ENCODE measurements at places on chromosomes 2 and 18.

DNA sequence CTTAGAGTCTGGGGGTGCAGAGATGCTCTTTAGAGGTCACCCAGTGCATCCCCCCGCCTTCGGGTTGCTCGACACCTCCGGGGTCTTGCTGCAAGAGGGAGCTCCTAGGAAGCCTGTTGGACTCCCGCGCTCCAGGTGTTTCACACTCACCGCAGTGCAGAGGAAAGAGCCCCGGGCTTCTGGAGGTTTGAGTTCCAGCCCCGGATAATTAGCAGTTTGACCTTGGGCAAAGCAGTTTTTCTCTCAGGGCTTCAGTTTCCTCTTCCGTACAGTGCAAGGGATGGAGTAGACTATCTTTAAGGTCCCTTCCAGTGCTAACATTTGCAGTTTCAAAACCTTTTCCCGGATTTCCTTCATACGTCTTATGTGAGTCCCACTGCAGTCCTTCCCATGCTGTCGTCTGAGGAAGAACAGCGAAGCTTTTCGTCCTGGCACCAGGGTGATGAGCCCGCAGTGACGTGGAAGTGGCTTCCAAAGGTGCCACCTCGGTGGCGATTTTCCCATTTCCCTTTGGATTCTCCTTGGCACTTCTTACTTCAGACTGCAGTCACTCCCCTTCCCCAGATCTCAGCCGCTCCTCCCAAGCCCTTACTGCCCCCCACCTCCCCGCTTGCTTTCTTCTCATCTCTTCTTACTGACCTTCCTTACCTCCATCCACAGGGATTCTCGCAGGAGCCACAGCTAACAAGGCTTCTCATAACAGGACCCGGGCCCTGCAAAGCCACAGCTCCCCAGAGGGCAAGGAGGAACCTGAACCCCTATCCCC, 585 bp downstream of the PNKD start:
- no peak for DNase-seq

DNA sequence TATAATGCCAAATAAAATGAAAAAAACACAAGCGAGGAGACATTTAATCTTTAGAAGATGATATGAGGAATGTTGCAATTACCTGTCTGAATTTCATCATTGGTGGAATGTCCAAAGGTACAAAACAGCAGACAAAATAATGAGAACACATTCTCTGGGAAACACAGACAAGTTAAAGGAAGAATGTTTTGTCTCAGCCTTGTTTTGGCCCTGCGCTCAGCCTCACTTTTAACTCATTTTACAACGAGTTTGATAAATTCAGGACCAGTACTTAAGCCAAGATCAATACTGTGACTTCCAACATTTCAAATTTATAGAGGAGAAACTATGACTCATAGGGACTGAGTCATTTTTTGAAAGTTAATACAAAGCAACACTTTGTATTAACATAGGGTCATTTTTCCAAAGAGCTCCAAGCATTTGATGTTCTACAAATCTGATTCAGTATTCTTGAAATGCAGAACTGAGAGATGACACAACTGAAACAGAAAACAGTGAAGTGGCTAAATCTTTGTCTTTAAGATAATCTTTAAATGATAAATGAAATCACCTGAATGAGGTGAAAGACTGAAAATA, 833.2 kb upstream of the CHAC2 start:
- no peak for DNase-seq

DNA sequence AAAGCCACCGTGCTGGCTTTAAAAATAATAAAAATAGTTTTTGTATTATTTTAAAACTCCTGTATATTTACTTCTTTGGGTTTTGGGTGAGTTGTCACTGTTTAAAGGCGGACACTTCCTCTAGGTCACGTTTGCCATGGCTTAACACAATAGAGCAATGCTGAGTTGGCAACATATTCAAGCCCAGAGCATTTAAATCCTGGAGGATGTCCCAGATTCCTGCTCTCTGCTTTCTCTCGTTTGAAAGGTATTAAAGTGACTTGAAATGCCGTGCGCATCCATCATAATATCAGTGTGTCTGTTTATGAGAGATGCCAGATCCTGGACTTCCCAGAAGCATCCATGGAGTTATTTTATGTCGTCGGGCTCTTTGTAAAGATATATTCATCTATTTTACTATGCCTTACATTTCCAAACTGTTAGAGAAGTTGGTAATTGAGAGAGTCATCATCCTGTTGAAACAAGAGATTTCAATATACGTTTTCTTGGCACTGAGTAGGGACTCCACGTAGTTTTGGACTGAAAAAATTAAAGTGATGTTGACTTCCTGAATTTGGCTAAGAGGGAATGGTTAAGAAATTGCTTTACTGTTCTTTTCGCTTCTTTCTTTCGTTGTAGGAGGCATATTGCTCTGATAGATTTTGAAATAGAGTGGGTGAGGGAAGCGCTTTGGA, 150.6 kb downstream of the ZNF236 start:
- no peak for DNase-seq

- no peak for DNase-seq
Measured at GRCh38 chr2:96668771-96669170, 26.2 kb downstream of the FER1L5 start.

GRCh38 chr2:28652217-28652616, 99.4 kb upstream of the PPP1CB start:
- DNase-seq, result no peak

- DNase-seq, result no peak
Measured at GRCh38 chr18:41618147-41618546, 336.9 kb upstream of the PIK3C3 start.

- no peak for DNase-seq
Measured at GRCh38 chr2:4684921-4685320, 981.5 kb downstream of the DCDC2C start.
